ENCODE measurements at places on chromosomes 3 and 15. TPM values are rescaled to one million over a fixed set of nuclear protein-coding genes. Genes with fewer than 3 reads are reported as not detected.

The GPR149 gene
- not detected for total RNA-seq

The NCK1 gene
- 52.0 TPM for total RNA-seq

The MKRN2OS gene
- total RNA-seq = not detected

The RHOV gene
- total RNA-seq = under 0.01 TPM

The ANKRD63 gene
- not detected for total RNA-seq

The PYGO1 gene
- total RNA-seq = 8.6 TPM

The HTR3E gene
- total RNA-seq = not detected

The DAZL gene
- total RNA-seq = not detected

The CHRD gene
- total RNA-seq = 1.4 TPM

The FBLN2 gene
- 442 TPM for total RNA-seq

The ACVR2B gene
- total RNA-seq = 2.2 TPM

The CATSPER2 gene
- 0.37 TPM for total RNA-seq

The TIGIT gene
- not detected for total RNA-seq

The SLC2A2 gene
- total RNA-seq = 0.09 TPM

The NDN gene
- total RNA-seq = 41.5 TPM

The PLSCR5 gene
- total RNA-seq = not detected

The LMCD1 gene
- 44.2 TPM for total RNA-seq

The AMIGO3 gene
- total RNA-seq = not detected

The SLC28A1 gene
- not detected for total RNA-seq

The PPP1R14D gene
- not detected for total RNA-seq

The HRH1 gene
- 37.0 TPM for total RNA-seq

The C3orf52 gene
- 10.5 TPM for total RNA-seq

The IDH3A gene
- total RNA-seq = 29.0 TPM

The COLQ gene
- total RNA-seq = 0.46 TPM

The HYAL1 gene
- 1.6 TPM for total RNA-seq

The ABHD6 gene
- total RNA-seq = 8.8 TPM

The BFSP2 gene
- total RNA-seq = not detected

The PLIN1 gene
- total RNA-seq = 0.14 TPM

The CCDC39 gene
- total RNA-seq = not detected

The CKMT1A gene
- total RNA-seq = 0.18 TPM

The TUSC7 gene
- not detected for total RNA-seq

The MAP2K1 gene
- 34.5 TPM for total RNA-seq

The CTDSPL gene
- total RNA-seq = 22.2 TPM

The PPP2R3A gene
- 7.0 TPM for total RNA-seq

The SPATA12 gene
- not detected for total RNA-seq

The FANCD2 gene
- total RNA-seq = 2.0 TPM

The SOX2 gene
- not detected for total RNA-seq

The CPNE9 gene
- not detected for total RNA-seq

The ZNF385D gene
- 0.14 TPM for total RNA-seq

The ITIH4 gene
- total RNA-seq = 1.6 TPM

The INKA1 gene
- 3.7 TPM for total RNA-seq

All from smooth muscle cell of bladder (primary cell).